ENCODE measurements at places on chromosomes 5 and 9. TPM values are rescaled to one million over a fixed set of nuclear protein-coding genes. Genes with fewer than 3 reads are reported as not detected.

SWI5 gene
- total RNA-seq: 10.0 TPM

DNA sequence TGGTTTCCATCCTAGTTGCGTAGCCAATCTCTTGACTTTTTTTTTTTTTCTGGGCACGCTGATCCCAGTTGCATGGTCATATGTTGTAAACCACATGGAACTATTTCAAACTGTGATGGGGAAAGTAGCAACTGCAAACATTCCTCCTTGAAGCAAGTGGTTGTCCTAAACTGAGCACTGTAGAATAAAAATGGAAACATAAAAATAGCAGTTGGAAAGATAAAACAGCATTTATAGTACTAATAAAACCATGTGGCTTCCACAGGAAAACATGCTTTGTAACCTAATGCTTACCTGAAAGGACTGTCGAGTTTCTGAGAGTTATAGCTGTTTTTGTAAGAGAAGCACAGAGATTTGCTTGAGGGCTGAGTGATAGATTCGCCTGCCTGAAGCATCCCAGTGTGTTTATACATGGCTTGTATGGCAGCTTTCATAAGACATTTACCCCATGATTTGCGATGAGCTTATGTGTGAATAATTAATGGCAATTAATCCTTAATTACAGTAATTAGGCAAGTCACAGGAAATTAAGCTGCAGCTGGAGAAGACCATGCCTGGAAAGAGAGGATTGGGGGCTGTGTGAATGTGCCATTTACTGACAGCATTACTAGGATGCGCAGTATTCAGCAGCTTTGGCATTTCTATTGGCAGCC lies 136.5 kb downstream of the PBX3 start:
- no peak for DNase-seq

DNA sequence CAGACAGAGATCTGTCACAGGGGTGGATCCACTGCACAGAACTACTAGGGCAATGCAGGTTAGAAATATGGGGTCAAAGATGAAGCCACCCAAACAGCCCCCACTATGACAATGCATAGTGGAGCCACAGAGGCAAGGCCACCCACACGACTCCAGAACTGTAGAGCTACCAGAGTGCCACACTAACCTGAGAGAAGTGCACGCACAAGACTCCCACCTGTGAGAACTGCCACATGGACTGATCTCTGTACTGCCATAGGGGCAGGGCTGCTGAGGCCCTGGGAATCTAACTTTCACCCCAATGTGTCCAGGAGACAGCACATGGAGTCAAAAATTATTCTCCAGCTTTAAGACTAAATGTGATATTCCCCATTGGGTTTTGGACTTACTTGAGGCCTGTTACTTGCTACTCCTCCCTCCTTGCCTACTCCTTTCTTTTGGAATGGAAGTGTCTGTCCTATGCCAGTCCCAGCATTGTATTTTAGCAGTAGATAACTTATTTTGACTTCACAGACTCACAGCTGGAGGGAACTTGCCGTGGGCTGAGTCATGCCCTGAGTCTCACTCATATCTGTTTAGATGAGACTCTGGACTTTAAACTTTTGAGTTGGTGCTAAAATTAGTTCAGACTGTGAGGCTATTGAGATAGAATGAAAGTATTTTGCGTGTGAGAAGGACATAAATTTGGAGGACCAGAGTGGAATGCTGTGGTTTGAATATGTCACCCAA lies 853.3 kb downstream of the MAT2B start:
- DNase-seq: no peak

- DNase-seq: no peak
Measured at GRCh38 chr9:95505717-95506427, 10.9 kb downstream of the PTCH1 start.

TMEM215 gene
- not detected for total RNA-seq

DNA sequence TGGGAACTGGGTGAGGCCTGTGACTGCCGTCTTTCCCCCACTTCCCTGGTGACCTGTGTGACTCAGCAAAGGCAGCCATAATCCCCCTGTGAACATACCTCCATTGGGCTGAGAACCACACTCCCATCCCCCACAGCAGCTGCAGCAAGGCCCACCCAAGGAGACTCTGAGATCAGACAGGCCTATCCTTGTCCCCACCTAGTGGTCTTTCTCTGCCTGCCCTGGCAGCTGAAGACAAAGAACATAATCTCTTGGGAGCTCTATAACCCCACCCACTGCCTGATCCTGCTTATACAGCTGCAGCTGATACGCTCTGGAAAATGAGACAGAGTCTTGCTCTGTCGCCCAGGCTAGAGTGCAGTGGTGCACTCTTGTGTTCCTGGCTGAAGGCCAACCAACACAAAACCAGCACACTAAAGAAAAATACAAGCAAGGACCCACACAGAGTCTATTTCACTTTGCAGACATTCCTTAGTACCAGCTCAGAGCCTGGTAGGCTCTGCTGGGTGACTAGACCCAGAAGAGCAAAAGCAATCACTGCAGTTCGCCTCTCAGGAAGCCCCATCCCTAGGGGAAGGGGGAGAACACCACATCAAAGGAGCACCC lies 106.7 kb downstream of the MCTP1 start:
- DNase-seq: no peak

NSUN2 gene
- total RNA-seq: 40.6 TPM

GRCh38 chr5:38071831-38072694 lies 186.3 kb upstream of the EGFLAM start:
- no peak for DNase-seq

GRCh38 chr5:75275756-75276155 lies 39.1 kb upstream of the ANKRD31 start:
- DNase-seq: no peak

GRCh38 chr9:88932766-88933165 lies 58.5 kb upstream of the S1PR3 start:
- no peak for DNase-seq

- no peak for DNase-seq
Measured at GRCh38 chr9:90460220-90460619, 182.4 kb downstream of the DIRAS2 start.

GRCh38 chr5:166281433-166281832 lies 2010.0 kb upstream of the WWC1 start:
- no peak for DNase-seq

GRCh38 chr5:3510642-3511417 lies 84.8 kb upstream of the IRX1 start:
- no peak for DNase-seq

GRCh38 chr5:78355561-78355960 lies 4.9 kb upstream of the SCAMP1 start:
- DNase-seq: no peak

- DNase-seq: no peak
Measured at GRCh38 chr9:87063246-87063645, 115.9 kb upstream of the GAS1 start.

CCDC192 gene
- not detected for total RNA-seq

DNA sequence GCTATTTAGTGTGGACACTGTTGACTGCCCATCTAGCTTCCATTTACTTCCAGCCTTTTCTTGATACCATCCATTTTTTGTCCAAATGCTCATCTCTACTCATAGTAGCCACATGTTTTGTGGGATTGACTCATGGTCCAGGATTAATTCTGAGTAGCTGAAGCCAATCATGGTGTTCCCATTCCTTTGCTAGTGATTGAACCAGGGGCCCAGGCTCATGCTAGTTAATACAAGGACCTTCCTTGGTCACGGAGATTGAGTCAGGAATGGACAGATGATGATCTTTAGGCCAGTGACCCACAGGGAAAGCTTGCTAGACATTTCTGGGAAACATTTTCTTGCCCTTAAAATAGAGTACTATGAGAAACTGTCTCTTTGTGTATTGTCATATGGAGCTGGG lies 272.9 kb upstream of the RIOK2 start:
- no peak for DNase-seq

LRRC19 gene
- not detected for total RNA-seq

DNA sequence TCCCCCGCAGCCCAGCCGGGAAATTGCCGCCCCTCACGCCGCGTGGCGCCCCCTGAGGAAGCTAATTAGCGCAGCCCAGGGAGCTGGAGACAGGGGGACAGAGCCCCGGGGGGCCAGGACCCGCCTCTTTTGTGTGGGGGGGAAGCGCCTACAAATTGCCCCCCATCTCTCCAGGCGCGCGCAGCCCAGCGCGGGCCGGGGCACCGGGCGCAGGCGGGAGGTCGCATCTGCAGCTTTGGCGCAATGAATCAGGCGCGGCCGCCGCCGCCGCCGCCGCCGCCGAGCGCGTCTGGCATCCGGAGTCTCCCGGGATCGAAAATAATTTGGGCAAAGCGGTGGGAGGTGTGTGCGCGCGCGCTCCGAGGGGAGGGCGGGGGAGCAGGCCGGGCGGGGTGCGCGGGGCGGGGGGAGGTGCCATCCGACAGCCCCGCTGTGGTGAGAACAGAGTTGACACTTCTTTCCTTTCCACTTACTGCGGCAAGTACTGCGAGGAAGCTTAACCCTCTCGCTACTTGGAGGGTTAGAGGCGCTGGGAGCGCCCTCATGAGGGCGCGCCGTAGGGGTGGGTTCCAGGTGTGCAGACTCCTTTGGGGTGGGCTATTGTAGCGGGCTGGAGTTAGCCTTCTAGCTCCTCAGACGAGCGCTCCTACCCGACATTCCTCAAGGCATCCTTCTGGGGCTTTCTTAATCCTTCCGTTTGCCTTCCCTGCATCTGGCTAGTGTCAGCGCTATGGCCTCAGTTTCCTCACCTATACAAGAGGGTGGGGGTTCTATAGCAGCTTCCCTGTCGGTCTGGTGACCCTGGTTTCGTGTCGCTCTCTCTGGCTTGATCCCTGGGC lies 63.1 kb downstream of the CXXC5 start:
- no peak for DNase-seq

GRCh38 chr9:10268531-10269485 lies 344.0 kb downstream of the PTPRD start:
- no peak for DNase-seq

DNA sequence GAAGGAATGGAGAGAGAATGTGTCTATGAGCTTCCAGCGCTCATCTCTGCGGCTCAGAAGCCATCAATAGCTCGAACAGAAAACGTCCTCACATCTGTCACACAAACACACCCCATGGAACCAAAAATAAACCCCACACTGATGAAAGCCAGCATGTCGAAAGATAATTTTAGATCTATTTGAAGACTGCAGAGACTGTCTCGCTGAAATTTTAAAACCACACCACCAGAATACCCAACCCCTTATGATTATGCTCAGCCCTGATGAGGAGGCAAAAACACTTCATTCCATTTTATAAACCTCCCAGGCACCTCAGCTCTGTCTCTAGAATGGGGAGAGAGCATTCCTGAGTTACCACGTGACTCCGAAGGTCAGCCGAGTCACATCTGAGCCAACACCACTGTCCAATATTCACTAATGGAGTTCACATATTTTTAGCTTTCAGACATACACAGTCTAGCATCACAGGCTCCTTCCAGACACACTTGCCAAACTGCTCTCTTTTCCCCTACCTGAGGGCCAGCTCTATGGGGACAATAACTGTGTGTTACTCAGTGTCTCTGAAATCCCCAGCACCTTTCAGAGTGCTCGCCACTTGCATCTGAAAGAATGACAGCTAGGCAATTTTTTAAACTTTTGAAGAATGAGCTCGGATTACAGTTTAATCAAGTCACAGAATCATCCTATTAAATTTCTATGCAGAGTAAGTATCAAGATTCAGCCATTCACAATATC lies 63.2 kb downstream of the SERINC5 start:
- DNase-seq: no peak

DNA sequence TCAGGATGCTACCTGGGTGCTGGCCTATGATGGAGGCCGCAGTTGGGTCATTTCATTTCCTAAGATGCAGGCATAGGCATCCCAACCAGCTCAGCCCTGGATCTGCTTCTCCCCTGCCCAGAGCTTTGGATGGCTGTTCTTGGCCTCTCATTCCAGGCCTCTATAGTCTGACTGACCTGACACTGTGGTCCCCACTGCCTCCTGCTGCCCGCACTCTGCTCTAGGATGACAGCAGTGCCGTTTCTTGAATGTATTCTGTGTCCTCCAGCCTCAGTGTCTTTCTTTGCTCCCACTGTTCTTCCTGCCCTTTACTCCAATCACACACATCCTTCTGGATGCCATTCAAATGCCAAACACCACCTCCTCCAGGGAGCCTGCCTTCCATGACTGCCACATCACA lies 235.7 kb downstream of the HSPA4 start:
- no peak for DNase-seq

STKLD1 gene
- total RNA-seq: not detected

DNA sequence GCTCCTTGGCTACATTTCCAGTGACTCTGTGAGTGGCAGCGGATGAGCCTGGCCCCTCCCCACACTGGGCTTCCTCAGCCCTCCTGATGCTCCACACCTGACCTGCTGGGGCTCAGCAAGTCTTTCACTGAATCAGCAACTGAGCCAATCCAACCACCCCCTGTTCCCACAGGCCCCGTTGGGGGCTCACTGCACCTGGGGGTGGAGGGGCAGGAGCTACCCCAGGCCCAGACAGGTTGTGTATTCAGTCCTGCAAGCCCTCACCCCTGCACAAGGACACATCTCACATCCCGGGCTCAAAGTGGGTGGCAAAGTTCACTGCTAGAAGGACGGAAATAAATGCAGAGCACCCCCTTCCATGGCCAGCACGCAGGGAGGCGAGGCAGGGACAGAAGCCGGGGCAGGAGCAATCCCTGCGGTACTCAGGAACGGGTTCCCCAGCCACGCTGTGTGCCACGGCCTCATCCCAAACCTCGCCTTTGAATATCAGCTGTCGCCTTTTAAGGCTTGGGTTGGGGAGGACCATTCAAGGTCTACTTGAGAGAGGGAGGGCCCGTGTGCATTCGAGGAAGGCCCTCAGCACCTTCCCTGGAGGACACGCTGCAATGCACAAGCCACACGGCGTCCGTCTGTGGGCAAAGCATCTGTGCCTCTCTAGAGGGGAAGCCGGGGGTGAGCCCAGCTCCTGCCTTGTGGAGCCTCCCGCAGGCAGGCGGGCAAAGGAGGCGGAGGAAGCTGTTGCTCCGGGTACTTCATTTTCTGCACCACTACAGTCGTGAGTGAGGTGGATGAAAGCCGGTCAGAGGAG lies 75.0 kb upstream of the SARDH start:
- DNase-seq: no peak

GRCh38 chr5:95989283-95990048 lies 27.8 kb upstream of the ELL2 start:
- no peak for DNase-seq

DNA sequence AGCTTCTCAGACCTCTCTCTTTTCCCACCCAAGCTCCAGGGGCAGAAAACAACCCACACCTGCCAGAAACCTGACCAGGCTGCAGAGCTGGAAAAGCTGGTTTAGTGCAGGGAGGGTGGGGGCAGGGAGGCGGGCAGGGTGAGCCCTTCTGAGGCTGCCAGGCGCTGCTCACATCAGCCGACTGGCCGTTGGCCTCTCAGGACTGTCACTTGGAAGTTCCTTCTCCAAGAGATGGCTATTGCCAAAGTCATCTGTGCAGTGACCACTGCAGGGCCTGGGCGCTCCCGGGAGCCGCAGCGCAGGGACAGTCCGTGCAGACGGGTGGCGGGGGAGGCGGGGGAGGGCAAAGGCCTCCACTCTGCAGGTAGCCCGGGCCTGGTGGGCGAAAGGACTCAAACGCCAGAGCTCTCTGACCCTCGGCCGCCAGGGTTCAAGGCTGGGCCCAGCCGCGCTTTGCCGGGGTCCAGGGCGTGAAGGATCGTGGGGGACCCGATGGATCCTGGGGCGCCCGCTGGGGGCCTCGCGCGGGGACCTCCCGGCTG lies 205.0 kb upstream of the IER5L start:
- no peak for DNase-seq

GRCh38 chr5:123813937-123814624 lies 302.1 kb downstream of the CSNK1G3 start:
- DNase-seq: no peak
